ENCODE measurements at places on chromosomes 12 and 14. TPM values are rescaled to one million over a fixed set of nuclear protein-coding genes. Genes with fewer than 3 reads are reported as not detected.

GRCh38 chr14:36647824-36648753 is 13.6 kb upstream of the PAX9 start:
- H3K36me3 ChIP-seq, result no peaks in the 10 kb centered on the region
- H3K27ac ChIP-seq, result no peak overlapping the region
- peaks cover 96% of the 10 kb centered on the region for H3K27me3 ChIP-seq

DNA sequence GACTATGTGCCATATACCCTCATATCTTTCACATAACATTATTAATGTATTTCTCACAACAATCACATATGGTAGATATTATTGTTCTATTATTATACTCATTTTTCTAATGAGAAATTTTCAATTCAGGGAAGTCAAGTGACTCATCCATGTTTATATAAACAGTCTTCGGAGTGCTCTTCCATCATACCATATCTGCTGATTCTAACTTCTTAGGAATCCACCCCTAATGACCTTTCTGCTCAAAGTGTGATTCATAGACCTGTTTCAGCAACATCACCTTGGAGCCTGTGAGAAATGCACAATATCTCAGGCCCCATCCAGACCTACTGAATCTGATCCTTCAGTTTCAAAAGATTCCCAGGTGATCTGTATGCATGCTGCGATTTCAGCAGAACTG is 39.8 kb upstream of the OVCH1 start:
- H3K4me1 ChIP-seq, result no peaks in the 10 kb centered on the region
- no peak overlapping the region for H3K27ac ChIP-seq
- no peaks in the 10 kb centered on the region for H3K36me3 ChIP-seq
- H3K4me3 ChIP-seq, result no peak overlapping the region
- no peak for DNase-seq
- no peaks in the 10 kb centered on the region for H3K27me3 ChIP-seq

Gene BCL2L14
- 18.7 TPM for total RNA-seq

- peaks cover 28% of the 10 kb centered on the region for H3K36me3 ChIP-seq
- no peak overlapping the region for H3K4me3 ChIP-seq
- peaks cover 100% of the 10 kb centered on the region for H3K4me1 ChIP-seq
- no peaks in the 10 kb centered on the region for H3K27me3 ChIP-seq
Measured at GRCh38 chr12:124394462-124395128, 99.7 kb downstream of the RFLNA start.

Gene CLEC6A
- total RNA-seq, result not detected

Gene PPP1CC
- 205 TPM for total RNA-seq

Gene TAS2R20
- 4.9 TPM for total RNA-seq

DNA sequence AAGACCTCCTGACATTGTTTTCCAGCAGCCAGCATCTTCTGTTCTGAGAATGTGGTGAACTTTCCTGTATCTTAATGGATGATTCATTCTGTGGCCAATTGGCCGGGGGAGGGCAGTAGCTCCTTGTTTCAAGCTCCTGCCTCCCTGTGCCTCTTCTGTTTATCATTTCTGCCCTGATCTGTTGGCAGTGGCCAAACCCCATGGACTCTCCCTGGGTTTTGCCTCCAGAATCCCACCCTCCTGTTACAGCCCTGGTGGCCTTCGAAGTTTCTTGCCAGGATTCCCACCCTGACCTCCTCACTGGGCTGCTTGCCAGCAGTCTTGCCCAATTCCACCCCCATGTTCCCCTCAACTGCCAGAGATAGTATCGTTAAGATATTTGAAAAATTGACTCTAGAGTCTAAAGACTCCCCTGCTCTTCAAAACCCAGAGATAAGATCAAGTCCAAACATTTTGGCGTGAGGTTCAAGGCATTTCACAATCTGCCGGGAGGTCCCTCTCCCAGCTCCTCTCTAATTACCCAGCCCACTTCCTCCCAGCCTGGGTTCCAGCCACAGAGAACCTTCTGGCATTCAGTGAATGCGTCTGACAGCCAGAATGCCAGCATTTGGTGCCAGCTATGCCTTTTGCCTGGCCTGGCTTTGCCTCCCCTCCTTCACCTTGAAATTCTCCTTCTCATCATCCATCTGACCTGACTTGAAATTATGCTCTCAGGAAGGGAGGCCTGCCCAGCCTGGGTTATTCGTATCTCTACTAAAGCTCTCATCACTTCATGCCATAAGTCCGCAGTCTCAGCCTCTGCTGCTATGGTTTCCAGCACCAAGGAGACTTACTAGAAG is 37.7 kb upstream of the TXNRD1 start:
- DNase-seq, result peak; percentile 38
- H3K36me3 ChIP-seq, result no peaks in the 10 kb centered on the region
- H3K4me1 ChIP-seq, result peaks cover 32% of the 10 kb centered on the region
- no peak overlapping the region for H3K4me3 ChIP-seq

DNA sequence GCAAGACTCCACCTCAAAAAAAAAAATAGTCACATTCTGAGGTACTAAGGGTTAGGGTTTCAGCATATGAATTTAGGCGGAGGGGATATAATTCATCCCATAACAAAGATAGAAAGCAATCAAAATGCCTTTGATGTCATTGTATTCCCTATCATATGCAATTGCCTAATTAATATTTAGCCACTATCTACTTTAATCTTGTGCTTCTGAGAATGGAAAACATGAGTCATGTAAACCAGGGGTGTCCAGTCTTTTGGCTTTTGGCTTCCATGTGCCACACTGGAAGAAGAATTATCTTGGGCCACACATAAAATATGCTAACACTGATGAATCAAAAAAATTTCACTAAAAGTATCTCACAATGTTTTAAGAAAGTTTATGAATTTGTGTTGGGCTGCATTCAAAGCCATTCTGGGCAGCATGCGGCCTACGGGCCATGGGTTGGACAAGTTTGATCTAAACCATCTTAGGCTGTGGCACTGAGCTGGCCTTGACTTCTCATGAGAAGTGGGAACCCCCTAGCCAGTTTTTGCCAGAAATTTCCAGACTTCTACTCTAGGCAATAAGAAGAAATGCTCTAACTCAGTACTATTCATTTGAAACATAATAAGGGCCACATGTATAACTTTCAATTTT is 219.8 kb downstream of the PTPRO start:
- no peak overlapping the region for H3K27ac ChIP-seq
- DNase-seq, result no peak
- no peaks in the 10 kb centered on the region for H3K36me3 ChIP-seq
- H3K4me3 ChIP-seq, result no peak overlapping the region

Gene MUCL1
- total RNA-seq, result not detected

DNA sequence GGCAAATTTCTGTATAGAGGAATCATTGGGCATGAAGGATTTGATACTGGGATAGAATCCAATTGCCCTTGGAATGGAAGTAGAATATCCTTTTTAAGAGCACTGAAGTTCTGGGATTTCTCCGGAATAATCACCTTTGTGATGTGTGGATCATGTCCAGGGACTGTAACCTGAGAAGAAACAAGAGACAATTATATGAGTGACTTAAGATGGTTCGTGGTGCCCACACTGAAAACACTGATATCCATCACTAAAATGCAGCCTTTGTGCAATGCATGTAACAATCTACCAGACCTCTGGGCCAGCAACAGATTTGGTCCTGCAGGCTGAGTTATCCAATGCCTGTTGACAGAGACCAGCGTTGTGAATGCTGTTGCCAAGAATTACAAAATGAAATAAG is 48.5 kb downstream of the MDM2 start:
- no peaks in the 10 kb centered on the region for H3K4me1 ChIP-seq
- DNase-seq, result no peak
- H3K27me3 ChIP-seq, result no peaks in the 10 kb centered on the region
- H3K27ac ChIP-seq, result no peak overlapping the region
- H3K4me3 ChIP-seq, result no peak overlapping the region
- peaks cover 23% of the 10 kb centered on the region for H3K36me3 ChIP-seq

Gene NOP9
- total RNA-seq, result 11.3 TPM

DNA sequence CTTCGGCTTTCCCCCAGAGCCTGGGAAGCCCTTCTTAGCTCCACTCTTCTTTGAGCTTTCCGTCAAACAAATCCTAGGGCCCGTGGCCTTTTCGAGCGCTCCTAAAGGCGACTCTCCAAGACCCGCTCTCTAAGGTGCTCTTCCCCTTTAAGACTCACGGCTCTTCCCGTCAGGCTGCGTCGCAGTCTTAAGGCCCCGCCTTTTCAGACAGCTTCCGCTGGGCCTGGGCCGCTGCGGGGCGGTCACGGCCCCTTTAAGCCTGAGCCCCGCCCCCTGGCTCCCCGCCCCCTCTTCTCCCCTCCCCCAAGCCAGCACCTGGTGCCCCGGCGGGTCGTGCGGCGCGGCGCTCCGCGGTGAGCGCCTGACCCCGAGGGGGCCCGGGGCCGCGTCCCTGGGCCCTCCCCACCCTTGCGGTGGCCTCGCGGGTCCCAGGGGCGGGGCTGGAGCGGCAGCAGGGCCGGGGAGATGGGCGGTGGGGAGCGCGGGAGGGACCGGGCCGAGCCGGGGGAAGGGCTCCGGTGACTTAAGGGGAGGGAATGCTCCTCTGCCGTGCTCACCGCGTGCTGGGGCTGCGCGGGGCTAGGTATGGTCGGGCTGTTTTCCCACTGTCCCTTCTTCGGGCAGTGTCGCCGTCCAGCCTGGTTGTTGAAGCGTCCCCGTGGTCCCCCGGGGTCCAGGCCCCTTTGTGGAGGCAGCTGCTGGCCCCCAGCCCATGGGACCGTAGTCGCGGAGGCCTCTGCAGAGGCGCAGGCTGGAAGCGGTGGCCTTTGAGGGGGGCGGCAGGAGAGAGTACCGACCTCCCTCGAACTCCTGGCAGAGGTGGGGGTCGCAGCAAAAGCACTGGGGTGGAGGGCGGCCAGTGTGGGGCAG is at the start of gene PEX5:
TSS of gene PEX5 (plus strand) at position 289 of the 870 bp plus-strand sequence. CDS start 692 bp downstream, outside the sequence.
- no peaks in the 10 kb centered on the region for H3K27me3 ChIP-seq
- peaks cover 32% of the 10 kb centered on the region for H3K36me3 ChIP-seq
- H3K4me3 ChIP-seq, result peak within 1 kb of the TSS; percentile 91

DNA sequence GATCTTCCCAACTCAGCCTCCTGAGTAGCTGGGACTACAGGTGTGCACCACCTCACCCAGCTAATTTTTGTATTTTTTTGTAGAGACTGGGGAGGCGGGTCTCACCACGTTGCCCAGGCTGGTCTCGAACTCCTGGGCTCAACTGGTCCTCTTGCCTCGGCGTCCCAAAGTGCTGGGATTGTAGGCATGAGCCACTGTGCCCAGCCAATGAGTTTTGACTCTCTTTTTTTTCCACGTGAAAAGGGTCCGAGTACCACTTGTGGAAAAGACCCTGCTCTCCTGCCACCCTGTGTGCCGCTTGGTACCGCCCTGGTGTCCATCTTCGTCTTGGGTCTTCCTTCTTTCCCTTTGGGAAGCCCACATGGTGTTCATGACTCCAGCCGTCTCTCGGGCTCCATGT is 17.6 kb downstream of the TEDC1 start:
- DNase-seq, result no peak
- no peaks in the 10 kb centered on the region for H3K27me3 ChIP-seq
- no peak overlapping the region for H3K27ac ChIP-seq
- no peaks in the 10 kb centered on the region for H3K4me1 ChIP-seq

Gene MYO1A
- 21.7 TPM for total RNA-seq

DNA sequence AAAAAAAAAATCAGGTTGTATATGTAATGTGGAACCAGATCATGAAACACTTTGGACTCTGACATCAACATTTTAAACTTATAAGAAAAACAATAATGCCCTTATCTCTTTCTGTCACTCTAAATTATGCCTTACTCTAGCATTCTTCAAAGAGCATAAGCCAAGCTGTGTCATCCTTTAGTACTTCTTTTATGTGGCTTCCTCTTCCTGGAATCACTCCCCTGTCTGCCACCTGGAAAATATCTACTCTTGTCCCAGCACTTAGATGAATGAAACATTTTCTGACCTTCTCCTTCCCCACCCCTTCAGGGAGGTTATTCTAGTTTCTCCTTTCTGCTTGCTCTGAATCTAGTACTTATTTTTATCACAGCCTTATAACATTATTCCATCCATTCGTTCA is 101.2 kb downstream of the CNTN1 start:
- peaks cover under 1% of the 10 kb centered on the region for H3K4me1 ChIP-seq
- H3K36me3 ChIP-seq, result no peaks in the 10 kb centered on the region
- H3K27ac ChIP-seq, result no peak overlapping the region

Gene FAM90A1
- total RNA-seq, result not detected

DNA sequence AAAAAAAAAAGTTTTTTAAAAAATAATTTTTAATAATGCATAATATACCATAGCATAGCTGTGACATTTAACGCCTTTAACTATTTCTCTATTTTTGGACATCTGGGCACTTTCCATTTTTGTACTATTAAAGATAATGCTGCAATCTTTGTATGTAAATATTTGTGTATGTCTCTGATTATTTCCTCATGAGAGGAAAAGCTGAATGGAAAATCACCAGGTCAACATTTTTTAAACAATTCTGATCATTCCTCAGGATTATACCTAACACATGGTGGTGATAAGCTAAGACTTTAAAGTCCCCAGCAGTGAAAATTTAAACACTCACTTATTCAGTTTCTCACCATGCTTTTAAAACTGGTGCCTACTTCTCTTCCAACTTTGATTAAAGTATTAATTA is 31.3 kb upstream of the NR1H4 start:
- no peaks in the 10 kb centered on the region for H3K27me3 ChIP-seq
- H3K4me3 ChIP-seq, result no peak overlapping the region
- DNase-seq, result no peak
- no peaks in the 10 kb centered on the region for H3K36me3 ChIP-seq

GRCh38 chr12:1629338-1630132 is 504 bp downstream of the WNT5B start:
- peak overlapping the region; percentile 67 for H3K27ac ChIP-seq
- H3K4me3 ChIP-seq, result peak overlapping the region; percentile 50
- H3K36me3 ChIP-seq, result no peaks in the 10 kb centered on the region
- peaks cover 51% of the 10 kb centered on the region for H3K4me1 ChIP-seq
- peaks cover 45% of the 10 kb centered on the region for H3K27me3 ChIP-seq

Gene AKAP6
- total RNA-seq, result 132 TPM

Gene HOXC5
- total RNA-seq, result not detected

Gene RNASE1
- total RNA-seq, result 461 TPM

Gene MARS1
- 46.4 TPM for total RNA-seq

GRCh38 chr14:100422556-100423316 is 99.6 kb downstream of the SLC25A47 start:
- H3K4me1 ChIP-seq, result no peaks in the 10 kb centered on the region
- H3K4me3 ChIP-seq, result no peak overlapping the region
- no peak for DNase-seq
- H3K27me3 ChIP-seq, result no peaks in the 10 kb centered on the region
- H3K36me3 ChIP-seq, result no peaks in the 10 kb centered on the region

DNA sequence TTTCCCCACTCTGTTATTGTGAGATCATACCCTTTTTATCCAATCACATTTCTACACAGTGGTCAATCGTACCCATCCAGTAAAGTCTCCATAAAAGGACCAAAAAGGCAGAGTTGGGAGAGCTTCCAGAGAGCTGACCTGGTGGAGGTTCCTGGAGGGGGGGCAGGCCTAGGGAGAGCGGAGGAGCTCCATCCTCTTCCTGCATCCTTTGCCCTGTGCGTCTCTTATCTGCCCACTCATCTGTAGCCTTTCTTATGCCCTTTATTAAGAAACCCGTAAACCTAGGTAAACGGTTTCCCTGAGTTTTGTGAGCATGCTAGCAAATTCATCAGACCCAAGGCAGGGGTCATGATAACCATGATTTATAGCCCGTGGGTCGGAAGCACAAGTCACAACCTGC is 26.2 kb downstream of the EVL start:
- H3K4me1 ChIP-seq, result no peaks in the 10 kb centered on the region
- H3K27ac ChIP-seq, result no peak overlapping the region
- no peak overlapping the region for H3K4me3 ChIP-seq
- peaks cover 4% of the 10 kb centered on the region for H3K36me3 ChIP-seq
- no peak for DNase-seq
- H3K27me3 ChIP-seq, result no peaks in the 10 kb centered on the region
